Neural progenitor cell (in vitro differentiated cells): ENCODE measurements at places on chromosomes 16 and 17. TPM values are rescaled to one million over a fixed set of nuclear protein-coding genes. Genes with fewer than 3 reads are reported as not detected.

- DNase-seq: no peak
These were observed 73.6 kb downstream of the NCOR1 start for GRCh38 chr17:16141685-16142084.

DNA sequence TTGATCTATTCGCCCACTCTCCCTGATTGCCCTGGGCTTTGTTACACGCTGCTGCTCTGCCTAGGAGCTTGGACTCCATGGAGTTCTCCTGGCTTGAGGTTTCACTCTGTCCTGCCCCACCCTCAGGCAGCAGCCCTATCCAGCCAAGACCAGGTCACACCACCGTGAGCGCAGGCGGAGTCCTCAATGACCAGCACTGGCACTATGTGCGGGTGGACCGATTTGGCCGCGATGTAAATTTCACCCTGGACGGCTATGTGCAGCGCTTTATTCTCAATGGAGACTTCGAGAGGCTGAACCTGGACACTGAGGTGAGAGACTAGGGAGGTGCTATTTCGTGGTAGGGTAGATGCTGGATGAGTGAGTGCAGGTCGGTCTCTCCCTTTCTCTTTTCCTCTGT is 3.5 kb downstream of the CNTNAP1 start:
- DNase-seq: no peak

- DNase-seq: no peak
These were observed 175.0 kb downstream of the SPECC1 start for GRCh38 chr17:20184181-20184580.

- peak; percentile 54 for DNase-seq
These were observed 1.2 kb downstream of the DYNLL2 start for GRCh38 chr17:58084317-58084981.

DNA sequence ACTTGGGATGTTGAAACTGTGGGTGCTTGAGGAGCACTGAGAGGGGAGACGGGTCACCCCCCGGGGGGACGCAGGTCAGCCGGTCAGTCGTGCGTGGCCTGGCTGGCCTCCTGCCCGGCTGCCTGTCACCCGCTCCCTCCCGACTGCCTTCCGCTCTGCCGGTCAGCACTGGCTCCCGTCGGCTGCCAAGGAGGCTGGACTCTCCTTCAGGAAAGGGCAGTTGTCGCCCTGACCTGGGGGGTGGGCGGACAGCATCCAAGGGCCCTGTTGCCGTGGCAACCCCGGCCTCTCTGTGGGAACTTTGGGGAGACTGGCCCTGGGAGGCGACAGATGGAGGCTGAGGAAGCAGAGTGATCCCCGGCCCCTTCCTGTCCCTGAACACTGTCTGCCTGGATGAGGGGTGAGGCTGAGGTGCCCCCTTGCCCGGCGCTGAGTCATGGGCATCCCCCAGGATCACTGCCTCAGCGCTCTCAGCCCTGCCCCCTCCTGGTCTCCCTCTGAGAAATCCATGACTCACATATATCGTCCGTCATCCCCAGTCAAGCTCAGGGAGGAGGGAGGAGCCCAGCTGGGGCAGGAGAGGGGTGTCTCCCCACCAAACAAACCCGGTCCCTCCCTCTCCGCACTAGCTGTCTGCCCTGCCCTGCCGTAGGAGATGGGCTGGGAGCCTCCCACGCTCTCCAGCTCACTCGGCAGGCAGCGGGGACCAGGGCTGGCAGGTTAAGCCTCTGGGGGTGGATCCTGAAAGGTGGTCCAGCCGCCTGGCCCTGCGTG is at the start of gene ADGRG1:
TSS of gene ADGRG1 (plus strand) at position 623 of the 774 bp plus-strand sequence. CDS start 21,658 bp downstream, outside the sequence.
- peak; percentile 75 for DNase-seq

- DNase-seq: no peak
These were observed 16.8 kb downstream of the SNX20 start for GRCh38 chr16:50664270-50664669.

GRCh38 chr16:30767767-30768465 is 5.8 kb downstream of the RNF40 start:
- DNase-seq: no peak

GRCh38 chr17:17134957-17135333 is 71.2 kb downstream of the PLD6 start:
- no peak for DNase-seq

DNA sequence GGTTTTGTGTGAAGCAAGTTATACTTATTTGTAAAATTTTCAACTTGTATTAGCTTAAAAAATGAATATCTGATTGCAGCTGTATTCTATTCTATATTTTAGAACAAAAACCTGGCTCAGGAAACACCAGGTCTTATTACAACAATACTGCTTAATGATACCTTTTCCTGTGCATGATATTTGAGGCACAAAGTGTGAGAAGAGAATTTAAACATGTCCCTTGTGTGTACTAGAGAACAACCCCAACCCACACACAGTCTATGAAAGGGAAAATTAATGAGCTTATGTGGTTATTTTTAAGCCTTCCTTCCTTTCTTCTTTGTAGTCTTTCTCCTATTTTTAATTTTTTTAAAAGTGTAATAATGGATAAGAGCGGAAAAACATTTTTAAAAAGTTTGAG is 122.6 kb upstream of the MON1B start:
- DNase-seq: no peak

- DNase-seq: no peak
These were observed 52.1 kb downstream of the CUEDC1 start for GRCh38 chr17:57902800-57903759.

DNA sequence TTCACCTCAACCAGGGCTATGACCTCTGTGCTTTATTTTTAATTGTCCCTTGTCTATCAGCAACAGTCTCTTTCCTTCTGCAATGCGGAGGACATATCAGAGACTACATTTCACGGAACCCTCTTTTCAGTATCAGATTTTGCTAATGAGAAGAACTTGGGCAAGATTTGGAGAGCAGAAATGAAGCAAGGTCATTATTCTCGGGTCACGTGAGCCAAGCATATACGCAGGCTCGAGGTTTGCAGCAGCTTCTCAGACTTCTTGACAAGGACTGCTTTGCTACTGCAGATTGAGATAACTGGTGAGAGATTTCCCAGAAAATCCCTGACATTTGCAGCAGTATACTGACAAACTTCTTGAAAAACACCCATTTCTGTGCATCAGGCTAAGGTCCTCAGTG is 30.4 kb downstream of the ABCA10 start:
- DNase-seq: no peak

DNA sequence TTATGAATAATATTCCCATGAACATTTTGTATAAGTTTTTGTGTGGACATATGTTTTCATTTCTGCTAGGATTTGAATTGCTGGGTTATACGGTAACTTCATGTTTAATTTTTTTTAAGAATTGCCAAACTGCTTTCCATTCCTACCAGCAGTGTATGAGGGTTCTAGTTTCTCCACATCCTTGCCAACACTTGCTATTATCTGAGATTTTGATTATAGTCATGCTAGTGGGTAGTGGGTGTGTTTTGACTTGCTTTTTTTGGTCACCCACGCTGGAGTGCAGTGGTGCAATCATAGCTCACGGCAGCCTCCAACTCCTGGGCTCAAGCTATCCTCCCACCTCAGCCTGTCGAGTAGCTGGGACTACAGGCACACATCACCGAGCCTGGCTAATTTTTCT is 3.0 kb upstream of the EEF2K start:
- no peak for DNase-seq

- no peak for DNase-seq
These were observed 19.8 kb downstream of the SLC4A1 start for GRCh38 chr17:44247876-44248736.

- peak; percentile 34 for DNase-seq
These were observed 774.0 kb upstream of the RBFOX1 start for GRCh38 chr16:6558661-6559060.

- DNase-seq: no peak
These were observed 78.0 kb downstream of the KNOP1 start for GRCh38 chr16:19639986-19640421.

GRCh38 chr16:89159066-89159849 is 12.3 kb upstream of the CDH15 start:
- no peak for DNase-seq

GRCh38 chr17:80660527-80661198 is 116.0 kb downstream of the RPTOR start:
- DNase-seq: no peak

DNA sequence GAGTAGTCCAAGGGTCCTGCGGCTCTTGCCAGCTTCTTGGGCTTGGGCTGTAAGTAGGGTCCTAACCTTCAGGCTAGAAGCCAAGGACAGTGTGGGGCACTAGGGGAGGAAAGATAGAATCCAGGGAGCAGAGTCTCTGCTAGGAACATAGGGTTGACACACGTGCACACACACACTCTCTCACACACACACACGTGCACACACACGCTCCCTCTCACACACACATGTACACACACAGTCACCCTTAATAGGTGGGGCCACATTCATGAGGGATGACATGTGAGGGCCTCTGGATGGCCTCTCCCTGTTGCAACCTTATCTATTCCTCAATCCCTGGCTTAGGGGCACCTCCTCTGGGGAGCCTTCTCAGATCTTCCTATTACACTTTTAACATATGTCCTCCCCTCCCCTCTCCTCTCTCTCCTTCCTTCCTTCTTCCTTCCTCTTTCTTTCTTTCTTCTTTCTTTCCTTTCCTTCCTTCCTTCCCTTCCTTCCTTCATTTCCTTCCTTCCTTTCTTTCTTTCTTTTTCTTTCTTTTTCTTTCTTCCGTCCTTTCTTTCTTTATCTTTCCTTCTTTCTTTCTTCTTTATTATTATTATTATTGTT is 3.1 kb downstream of the EPX start:
- DNase-seq: no peak

- DNase-seq: peak; percentile 48
These were observed 16.1 kb upstream of the HOXB9 start for GRCh38 chr17:48642059-48642842.

DNA sequence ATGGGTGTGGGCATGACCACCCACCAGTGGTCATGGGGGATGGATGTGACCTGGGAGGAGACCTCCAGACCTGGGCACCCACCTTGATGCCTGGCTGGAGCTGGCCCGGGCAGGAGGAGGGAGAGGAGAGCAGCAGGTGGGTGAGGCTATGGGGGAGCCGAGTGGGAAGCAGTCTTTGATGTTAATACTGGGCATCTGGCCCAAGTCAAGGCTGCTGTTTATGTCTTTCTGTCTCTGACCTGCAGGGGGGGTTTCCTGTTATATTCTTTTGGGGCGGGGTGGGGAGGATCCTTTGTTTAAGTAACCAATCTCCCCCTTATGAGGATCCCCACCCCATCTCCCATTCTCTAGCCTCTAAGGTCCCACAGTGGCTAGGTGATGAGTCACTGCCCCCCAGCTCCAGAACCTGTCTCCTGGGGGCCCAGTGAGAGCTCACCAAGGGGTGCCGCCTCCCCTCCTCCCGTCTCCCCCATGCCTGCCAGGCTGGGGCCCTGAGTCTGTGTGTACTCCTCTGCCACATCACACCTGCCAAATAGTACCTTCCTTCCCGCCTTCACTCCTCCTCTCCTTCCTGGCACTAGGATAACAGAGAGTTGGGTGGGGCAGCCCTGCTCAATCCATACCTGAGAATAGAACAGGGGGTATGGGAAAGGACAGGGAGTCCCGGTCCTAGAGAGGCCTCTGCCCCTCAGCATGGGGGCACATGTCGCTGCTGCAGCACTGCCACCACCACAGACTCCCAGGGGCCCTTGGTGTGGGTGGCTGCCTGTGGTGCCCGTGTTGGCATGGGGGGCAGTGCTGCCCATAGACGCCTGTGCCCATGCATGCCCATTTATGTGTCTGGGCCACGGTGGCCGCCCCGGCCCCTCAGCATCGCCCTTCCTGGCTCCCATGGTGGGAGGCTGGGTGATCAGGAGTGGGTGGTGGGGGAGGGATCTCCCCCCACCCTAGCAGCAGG is 7.3 kb downstream of the THRA start:
- no peak for DNase-seq

- DNase-seq: no peak
These were observed 7.2 kb downstream of the PLCG2 start for GRCh38 chr16:81786321-81786720.

The CDK3 gene
- total RNA-seq: 3.0 and 6.8 TPM in 2 replicates

The AHSP gene
- not detected in 2 replicates for total RNA-seq

The CRK gene
- 52.2 and 59.6 TPM in 2 replicates for total RNA-seq

The KRTAP1-3 gene
- total RNA-seq: not detected in 2 replicates

The CKLF gene
- 33.3 and 38.6 TPM in 2 replicates for total RNA-seq

The CTRB1 gene
- not detected in 2 replicates for total RNA-seq

The SARM1 gene
- 3.1 and 5.5 TPM in 2 replicates for total RNA-seq

The SOX15 gene
- total RNA-seq: 0.51 and 7.6 TPM in 2 replicates

The EPX gene
- total RNA-seq: not detected in 2 replicates

The ARHGDIG gene
- total RNA-seq: 0.84 TPM in 1 of 2 replicates, not detected in the other

The CACNG3 gene
- not detected in 2 replicates for total RNA-seq

The TUBB3 gene
- total RNA-seq: 41.4 and 107 TPM in 2 replicates

The ACSM5 gene
- total RNA-seq: not detected in 2 replicates

The SLC5A10 gene
- not detected in 2 replicates for total RNA-seq

The PRAC1 gene
- total RNA-seq: not detected in 2 replicates
